ENCODE measurements at places on chromosomes 13 and 19. TPM values are rescaled to one million over a fixed set of nuclear protein-coding genes. Genes with fewer than 3 reads are reported as not detected.

The ATCAY gene
- total RNA-seq = under 0.01 TPM

The GNG8 gene
- total RNA-seq = not detected

The CEACAM19 gene
- 3.1 TPM for total RNA-seq

The ZNF653 gene
- total RNA-seq = 3.6 TPM

The NOTCH3 gene
- 21.3 TPM for total RNA-seq

The CYP2S1 gene
- total RNA-seq = not detected

The OR7A10 gene
- not detected for total RNA-seq

The KLK15 gene
- total RNA-seq = not detected

The LDLR gene
- 90.7 TPM for total RNA-seq

The PLK5 gene
- total RNA-seq = not detected

The PTGER1 gene
- 0.86 TPM for total RNA-seq

The GFY gene
- not detected for total RNA-seq

The PTGIR gene
- 3.0 TPM for total RNA-seq

The ZNF763 gene
- total RNA-seq = 3.0 TPM

The MATK gene
- total RNA-seq = 0.65 TPM

The TMPRSS9 gene
- total RNA-seq = not detected

The MLNR gene
- total RNA-seq = not detected

The GPR183 gene
- total RNA-seq = 0.11 TPM

The FOXA3 gene
- total RNA-seq = under 0.01 TPM

The ARRDC5 gene
- total RNA-seq = 0.11 TPM
